ENCODE measurements at places on chromosomes 3 and 15. TPM values are rescaled to one million over a fixed set of nuclear protein-coding genes. Genes with fewer than 3 reads are reported as not detected.

The GNB5 gene
- 110 TPM for total RNA-seq

The CIDEC gene
- not detected for total RNA-seq

The CLSTN2 gene
- 98.2 TPM for total RNA-seq

The MAGEL2 gene
- 6.2 TPM for total RNA-seq

DNA sequence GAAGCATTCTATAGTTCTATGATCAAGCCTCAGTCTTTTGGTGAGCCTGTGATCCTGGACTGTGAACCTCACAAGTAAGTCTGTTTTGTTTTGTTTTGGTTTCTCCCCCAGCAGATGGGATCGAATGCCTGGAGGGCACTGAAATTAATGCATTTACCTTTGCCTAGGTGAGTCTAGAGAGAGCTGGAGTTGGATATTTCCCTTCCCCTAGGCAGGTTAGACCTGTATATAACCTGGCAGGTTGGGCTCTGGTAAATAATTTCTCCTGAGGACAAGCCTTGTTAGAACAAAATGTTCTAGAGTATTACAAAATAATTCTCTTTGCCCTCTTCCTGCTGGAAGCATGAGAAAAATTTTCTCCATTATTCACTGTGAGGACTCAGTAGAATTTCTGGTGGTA is 211.9 kb downstream of the TPRG1 start:
- no peak for DNase-seq

GRCh38 chr3:32817257-32817557 is 590 bp upstream of the TRIM71 start:
- no peak for DNase-seq

- DNase-seq = no peak
Observed at GRCh38 chr15:50116477-50116876, 2.6 kb downstream of the ATP8B4 start.

DNA sequence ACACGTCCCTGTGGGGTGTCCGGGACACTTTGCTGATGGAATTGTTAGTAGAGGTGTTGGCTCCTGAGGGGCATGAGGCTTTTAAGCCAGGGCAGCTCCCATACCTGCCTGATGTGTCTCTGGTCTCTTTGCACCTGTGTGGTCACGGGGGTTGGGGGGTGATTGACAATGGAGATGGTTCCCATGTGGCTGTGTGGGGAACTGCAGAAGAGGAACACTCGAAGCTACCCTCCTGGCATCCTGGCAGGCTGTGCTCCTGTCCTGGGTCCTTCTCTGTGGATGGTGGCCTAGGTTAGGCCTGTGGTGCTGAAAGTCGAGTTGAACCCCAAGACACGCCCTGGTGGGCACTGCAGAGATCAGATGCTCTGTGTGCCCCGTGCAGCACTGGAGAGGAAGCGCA is 73.4 kb downstream of the HMCES start:
- DNase-seq = no peak

DNA sequence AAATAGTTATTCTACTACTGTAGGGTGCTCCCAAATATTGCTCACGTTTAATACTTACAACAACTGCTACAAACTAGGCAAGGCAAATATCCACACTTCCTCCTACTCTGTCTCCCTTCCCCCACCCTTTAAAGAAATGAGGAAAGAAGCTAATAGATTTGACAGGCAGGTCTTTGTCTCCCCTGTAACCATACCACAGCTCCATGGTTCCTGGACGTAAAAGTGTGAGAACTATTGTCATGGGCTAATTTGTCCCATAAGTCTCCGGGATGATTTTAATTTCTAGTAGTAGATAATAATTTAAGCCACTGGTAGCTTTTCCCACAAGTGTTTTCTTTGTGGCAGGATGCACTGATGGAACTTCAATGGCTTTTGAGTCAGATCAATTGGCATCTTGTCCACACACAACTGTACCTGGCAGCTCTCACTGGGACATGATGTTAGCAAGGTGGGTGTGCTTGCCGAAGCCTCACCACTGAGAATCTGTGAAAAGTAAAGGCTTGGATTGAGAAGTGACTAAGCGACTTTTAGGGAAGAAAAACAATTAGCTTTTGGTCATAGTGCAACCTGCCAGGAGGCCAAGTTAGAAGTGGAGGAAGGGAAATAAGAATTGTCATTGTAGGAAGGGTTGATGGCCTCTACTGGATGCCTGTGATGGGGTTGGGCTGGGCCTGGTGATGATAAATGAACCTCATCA is 1.4 kb upstream of the CPOX start:
- no peak for DNase-seq

DNA sequence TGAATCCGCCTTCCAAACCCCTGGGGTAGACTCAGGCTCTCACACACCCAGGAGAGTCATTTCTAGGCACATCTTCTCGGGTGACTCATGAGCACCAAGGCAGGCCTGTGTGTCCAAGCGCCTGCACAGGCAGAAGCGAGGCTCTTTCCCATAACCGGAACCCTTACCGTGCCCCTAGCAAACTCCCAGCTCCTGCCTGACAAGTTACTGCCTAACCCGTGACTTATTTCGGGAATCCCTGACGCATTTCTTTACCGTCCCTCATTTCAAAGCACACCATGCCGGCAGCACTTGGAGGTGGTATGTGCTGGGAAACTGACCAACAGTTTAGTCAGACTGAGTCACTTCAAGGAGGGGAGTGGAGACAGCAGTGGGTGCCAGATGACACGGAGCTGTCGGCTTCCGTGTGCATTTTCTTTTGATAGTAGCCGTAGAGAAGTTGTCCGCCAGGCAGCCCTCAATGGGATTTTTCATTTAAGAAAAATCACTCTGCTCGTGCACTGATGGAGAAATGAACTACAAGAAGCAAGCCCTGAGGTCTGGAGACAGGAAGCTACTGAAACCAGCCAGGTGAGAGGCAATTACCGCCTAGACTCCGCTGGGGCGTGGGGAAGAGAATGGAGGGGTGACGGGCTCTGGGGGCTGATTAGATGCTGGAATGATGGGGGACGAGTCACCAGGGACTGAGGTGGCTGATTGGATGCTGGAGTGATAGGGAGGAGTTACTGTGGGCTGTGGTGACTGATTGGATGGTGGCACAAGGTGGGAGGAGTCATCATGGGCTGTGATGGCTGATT is 17.3 kb upstream of the HRH1 start:
- DNase-seq = peak; percentile 73

- DNase-seq = no peak
Observed at GRCh38 chr3:122004107-122004506, 17.9 kb downstream of the ILDR1 start.

- no peak for DNase-seq
Observed at GRCh38 chr3:168034152-168034928, 61.4 kb downstream of the GOLIM4 start.

All from dorsolateral prefrontal cortex (tissue), 122 donors.